ENCODE measurements at places on chromosomes 2 and 18.
A peak's percentile ranks its signal among the peaks of the same experiment; 100 is the strongest.

DNA sequence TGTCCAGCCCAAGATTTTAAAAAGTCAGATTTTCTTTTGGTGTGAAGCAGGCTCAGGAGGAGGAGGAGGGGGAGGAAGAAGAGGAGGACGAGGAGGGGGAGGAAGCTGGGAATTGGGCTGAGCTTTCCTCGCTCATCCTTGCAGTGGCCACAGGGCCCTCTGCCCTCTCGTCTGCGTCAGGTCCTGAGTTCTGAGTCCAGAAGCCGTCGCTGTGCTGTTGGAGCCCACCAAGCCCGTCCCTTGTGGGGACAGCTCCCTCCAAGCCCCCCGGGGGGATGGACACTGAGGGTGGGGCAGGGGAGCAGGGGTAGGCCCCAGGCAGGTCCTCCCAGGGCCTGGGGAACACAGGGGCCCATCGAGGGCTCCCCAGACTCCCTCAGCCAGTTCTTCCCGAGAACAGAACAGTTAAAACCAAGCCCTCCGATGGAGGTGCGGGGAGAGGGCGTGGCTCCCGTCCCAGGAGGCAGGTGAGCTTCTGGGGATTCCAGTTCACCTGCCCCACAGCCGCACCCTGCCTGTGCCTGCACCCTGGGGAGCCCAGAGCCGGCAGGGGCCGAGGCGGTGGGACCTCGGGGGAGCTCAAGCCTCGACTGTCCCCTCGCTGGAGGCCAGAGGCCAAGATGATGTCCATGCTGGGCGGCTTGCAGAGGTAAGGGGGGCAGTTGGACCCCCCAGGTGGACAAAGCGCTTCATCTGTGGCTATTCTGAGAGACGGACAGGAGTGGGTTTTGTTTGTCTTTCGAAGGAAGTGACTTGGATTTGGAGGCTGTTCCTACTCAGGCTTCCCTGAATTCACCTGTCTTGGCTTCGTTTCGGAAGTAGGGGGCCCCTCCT lies at the start of gene GAL3ST2:
Gene GAL3ST2 (plus strand): TSS at position 487 of the 834 bp plus-strand sequence. CDS start 134 bp downstream, at position 621.
- peak; percentile 47 for DNase-seq

DNA sequence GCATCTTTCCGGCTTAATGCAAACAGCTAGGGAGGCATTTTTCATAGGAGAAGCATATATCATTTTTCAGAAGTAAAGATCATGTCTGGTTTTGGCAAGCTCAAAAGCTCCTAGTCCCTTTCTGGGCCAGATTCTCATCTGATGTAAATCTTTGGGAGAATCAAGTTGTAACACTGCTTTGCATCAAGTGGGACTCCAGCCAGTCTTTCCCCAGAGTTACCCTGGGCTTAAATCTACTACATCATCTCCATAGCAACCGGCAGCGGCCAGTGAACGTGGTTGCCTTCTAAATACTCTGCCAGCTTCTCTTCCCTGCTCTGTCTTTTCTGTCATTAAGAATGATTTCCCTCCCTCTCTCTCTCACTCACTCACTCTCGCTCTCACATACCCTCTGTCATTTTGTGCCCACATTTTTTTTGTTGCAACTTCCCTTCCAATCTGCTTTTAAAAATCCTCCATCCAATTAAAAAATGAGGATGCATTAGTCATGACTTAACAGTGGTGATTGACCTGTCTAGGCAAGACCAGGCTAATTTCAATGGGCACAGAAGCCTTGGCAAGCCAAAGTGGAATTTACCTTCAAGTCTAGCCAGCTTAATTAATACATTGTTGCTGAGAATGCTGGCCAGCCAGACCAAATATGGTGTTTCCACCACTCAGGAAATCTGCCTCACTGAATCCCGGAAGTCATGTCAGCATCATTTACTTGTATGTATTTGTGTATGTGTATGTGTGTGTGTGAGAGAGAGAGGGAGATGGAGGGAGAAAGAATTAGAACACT lies 93.0 kb downstream of the NRP2 start:
- no peak for DNase-seq

- no peak for DNase-seq
These were observed 134.7 kb upstream of the MGAT5 start for GRCh38 chr2:134119117-134119712.

DNA sequence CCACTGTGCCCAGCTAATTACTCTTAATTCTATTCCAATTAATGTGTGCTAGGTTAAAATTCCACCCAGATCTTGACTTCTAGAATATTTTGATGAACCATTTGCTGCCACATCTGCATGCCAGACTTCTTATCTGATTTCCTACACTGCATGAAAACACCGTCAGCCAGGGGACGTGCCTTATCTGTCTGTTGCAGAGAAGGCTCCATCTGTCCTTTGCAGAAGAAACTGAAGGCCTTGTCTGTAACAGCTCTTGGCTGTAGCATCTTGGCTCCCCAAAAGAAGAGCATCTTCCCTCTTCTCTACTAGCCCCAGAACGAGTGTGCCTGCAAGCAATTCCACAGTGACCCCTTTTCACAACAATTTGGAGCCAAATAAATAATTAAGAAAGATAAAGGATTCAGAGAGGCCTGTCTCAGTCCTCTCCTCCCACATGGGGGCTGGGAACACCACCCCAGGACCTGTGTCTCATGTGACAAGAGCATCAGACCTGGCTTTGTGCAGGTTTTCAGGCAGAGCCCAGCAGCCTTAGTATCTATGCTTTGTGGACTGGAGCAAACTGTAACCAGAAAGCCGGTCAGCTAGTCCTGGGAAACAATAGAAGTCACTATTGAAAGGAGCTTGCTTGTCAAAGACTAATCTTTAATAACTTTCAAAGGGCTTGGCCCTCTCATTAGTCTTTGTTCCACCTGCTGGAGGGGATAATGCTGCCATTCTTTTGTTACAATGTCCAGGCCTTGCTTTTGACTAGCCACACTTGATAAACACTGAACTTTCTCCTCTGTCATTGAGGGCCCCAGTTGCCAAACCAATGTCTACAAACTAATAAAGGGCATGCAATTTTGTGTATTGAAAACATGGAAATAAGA lies 84.0 kb upstream of the NEUROD1 start:
- no peak for DNase-seq

DNA sequence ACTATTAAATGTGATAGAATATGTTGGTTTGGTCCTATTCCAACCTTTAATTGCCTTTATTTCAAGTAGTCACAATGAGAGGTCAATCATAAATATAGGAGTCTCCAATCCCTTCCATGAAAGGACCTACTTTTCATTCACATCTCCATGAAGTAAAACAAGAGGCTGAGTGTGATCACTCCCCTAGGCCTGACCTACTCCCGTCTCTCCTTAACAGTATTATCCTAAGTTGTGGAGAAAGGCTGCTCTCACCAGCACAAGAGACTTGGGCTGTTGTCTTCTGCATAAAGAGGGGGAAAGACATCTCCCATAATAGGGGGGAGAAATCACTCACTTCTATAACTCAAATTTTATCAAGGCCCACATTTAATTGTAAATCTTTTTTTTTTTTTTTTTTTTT lies 105.4 kb downstream of the SOS1 start:
- no peak for DNase-seq

DNA sequence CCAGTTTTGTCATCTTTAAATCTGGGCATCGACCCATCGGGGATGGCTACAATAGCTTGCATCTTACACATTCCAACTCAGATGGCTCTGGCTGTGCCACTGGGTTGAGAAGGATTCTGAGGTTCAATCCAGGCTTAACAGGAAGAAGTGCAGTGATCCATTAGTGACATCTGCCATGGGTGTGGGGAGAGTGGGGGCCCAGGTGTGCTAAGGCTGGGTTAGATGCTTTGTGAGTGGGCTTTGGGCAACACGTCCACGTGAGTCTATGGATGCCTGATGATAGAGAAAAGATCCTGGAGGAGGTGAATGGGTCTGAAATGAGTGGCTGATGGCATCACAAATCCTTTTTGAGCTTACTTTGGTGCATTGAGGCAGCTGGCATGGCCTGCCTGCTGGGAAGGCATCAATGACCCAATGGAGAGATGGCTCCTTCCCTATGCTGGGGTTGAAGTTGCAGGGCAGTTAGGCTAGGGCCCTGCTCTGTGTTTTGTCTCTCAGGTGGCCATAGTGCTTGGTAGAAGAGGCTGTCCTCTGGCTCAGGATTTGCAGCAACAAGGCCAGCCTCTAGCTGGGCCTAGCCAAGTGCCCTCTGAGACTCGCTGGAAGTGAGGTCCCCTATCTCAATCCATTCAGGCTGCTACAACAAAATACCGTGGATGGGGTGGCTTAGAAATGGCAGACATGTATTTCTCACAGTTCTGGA lies 56.7 kb downstream of the HS1BP3 start:
- DNase-seq, result no peak

DNA sequence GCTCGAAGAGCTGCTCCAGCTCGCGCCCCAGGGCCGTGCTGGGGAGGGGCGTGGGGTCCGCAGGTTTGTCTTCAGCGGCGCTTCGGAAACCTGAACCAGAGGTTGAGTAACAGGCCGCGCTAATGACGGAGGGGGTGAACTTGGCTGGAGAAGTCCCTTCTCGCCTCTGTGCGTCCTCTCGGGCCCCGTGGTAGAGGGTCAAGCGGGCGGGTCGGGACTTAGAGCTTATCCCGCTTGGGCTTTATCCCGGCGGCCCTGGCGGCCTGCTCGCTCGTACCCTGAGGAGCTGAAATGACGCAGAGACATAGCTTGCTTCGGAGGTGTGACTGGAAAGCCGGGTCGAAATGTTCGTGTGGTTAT lies 479 bp downstream of the RNMT start:
- no peak for DNase-seq

- no peak for DNase-seq
These were observed 10.6 kb downstream of the PTPRM start for GRCh38 chr18:7577706-7578105.

DNA sequence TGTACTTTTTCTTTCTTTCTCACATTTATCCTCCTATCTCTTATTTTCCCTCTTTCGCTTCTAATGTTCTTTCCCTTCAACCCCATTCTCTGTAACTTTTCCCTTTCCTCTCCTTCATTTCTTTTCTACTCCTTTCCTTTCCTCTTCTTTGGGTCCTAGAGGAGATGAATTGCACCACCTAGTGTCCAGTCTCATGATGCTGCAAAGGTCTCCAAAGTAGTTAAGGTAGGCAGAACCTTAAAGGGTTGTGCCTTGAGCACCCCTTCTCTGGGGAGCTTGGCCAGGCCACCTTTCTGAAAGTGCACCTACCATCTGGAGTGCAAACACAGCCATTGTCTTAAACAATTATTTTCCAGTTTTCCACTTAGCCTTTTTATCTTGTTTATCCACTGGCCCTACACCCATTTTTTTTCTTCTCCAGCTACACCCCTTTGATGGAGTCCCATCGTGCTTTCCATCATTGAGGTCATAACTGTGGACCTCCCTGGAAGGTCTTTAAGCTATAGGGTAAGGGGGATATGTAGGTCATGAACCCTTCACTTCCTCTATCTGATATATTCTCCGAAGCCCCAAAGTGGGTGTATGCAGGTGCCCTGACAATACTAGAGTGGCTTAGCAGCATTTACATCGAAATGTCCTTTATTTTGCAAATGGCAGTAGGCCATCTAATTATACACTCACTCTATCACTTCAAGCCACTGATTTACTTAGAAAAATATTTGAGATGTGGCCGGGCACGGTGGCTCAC lies 155.9 kb downstream of the ESCO1 start:
- DNase-seq, result no peak

GRCh38 chr2:186241874-186242273 lies 244.2 kb upstream of the ZC3H15 start:
- DNase-seq, result no peak

DNA sequence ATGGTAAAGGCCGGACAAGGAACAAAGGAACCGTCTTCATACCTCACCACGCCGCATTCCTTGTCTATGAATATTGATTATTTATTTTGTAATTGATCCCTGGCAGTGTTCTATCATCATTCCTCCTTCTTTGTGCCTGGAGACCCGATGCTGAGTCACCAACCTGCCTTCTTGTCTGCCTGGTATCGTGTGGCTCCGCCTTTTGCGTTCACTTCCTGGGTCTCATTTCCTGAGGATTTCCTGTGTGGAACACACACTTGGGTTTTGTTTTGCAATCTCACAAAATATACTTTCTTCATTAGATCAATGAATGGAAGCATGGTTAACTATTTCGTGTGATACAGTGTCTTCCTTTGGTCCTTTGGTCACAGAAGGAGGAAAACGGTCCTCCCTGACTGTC lies 95.5 kb upstream of the SNTG2 start:
- DNase-seq, result no peak

DNA sequence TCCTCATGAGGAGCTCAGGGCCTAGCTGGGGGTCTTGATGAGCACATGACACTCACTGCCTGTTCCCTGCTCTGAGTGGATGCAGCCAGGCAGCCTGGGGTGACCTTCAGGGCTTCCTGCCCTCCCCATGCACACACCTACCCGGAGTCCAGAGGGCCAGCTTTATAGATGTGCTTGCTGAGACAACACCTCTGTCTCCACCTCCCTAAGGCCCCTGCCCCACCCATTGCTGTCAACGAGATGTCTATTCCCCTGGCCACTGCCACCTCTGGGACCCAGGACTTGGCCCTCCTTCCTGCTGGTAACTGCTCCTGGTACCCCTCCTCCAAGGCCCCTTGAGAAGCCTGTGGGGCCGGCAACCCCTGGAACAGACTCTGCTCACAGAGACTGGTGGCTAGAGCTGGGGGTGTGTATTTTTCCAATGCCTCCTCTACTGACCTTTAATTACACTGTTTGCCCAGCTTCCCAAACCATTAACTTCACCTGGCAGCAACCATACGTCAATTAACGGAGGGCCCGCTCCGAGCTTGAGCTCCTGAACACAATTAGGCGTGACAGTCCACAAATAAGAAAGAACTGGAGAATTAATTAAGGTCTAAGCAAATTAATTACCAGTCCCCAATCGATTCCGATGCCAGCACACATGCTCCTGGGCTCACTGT lies 66.3 kb downstream of the EMX1 start:
- no peak for DNase-seq

DNA sequence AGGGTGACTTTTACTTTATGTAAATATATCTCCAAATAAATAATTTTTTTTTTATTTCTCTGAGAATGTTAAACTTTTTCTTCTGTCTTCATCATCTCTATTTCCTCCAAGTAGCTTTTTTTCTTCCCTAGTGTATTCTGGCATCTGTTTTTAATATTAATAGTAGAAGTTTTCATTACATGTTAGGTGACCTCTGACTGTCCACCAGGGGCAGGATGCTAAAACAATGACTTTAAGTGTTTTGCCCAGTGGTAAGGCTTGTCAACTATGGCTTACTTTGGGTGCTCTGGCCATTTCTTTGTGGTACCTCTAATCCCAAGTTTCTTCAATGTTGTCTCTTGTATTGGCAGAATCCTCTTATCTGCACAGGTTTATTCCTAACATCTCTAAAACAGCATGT lies 127.1 kb downstream of the SRBD1 start:
- DNase-seq, result no peak

DNA sequence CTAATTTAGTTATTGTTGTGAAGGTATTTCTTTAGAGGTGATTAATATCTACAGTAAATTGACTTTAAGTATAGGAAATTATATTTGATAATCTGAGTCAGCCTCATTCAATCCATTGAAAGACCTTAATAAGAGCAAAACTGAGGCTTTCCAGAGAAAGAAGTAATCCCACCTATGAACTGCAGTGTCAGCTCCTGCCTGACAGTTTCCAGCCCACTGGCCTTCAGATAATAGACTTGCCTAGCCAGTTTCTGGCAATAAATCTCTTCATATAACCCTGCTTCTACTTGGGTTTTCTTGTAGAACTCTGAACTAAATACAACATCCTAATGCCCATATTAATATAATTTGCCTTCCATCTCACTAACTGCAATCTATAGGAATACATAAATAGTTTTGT lies 437.9 kb upstream of the UBE2E3 start:
- DNase-seq, result no peak

- peak; percentile 82 for DNase-seq
These were observed 825 bp downstream of the ITGA6 start for GRCh38 chr2:172427990-172428831.

Data from activated CD8-positive, alpha-beta memory T cell treated with anti-CD3 and anti-CD28 coated beads for 24 hours (primary cell).